ENCODE measurements at places on chromosomes 11 and 22. TPM values are rescaled to one million over a fixed set of nuclear protein-coding genes. Genes with fewer than 3 reads are reported as not detected.

- DNase-seq: peak; percentile 76
Measured at GRCh38 chr22:37186228-37186996, 1.6 kb downstream of the C1QTNF6 start.

- no peak for DNase-seq
Measured at GRCh38 chr11:60887556-60887955, 18.8 kb downstream of the PRPF19 start.

- peak; percentile 11 for DNase-seq
Measured at GRCh38 chr11:5689551-5689983, at the start of gene TRIM22. Gene TRIM22 (plus strand): TSS chr11:5689790. CDS start chr11:5696233, 6,443 bp downstream.

- peak; percentile 30 for DNase-seq
Measured at GRCh38 chr11:64489831-64490441, 101.1 kb upstream of the SLC22A12 start.

DNA sequence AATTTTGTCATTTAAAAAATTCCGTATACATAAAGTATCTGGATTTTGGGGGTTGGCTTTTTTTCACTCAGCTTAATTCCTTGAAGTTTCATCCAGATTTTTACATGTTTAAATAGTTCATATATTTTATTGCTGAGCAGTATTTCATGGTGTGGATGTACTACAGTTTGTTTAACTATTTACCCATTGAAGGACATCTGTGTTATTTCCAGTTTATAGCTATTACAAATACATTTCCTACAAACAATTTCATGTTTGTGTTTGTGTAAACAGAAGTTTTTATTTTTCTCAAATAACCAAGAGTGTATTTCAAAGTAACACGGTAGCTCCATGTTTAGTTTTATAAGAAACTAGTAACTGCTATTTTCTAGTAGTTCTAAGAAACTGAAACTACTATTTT lies 299.7 kb upstream of the ANO3 start:
- DNase-seq: no peak

GRCh38 chr11:72446929-72447769 lies 12.8 kb upstream of the CLPB start:
- DNase-seq: peak; percentile 57

- DNase-seq: no peak
Measured at GRCh38 chr11:9075556-9075955, 15.8 kb downstream of the SCUBE2 start.

- no peak for DNase-seq
Measured at GRCh38 chr22:31177420-31178162, 17.6 kb downstream of the RNF185 start.

Gene COX8A
- polyA plus RNA-seq: 194 TPM

DNA sequence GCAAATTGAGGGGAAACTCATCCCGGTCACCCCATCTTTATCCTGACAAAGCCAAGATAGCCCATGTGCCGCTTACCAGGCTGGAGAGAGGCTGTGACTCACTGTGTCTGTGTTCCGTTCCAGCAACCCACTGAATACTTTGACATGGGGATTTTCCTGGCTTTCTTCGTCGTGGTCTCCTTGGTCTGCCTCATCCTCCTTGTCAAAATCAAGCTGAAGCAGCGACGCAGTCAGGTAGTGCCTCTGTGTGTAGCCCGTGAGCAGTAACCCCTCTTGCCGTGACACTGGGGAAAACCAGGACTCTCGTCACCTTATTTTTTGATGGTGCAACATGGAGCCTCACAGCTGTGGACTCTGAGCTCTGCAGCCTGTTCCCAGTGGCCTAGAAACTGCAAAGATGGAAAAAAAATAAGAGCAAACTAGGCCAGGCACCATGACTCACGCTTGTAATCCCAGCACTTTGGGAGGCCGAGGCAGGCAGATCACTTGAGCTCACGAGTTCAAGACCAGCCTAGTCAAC lies 16.9 kb downstream of the C22orf31 start:
- no peak for DNase-seq

GRCh38 chr11:32311346-32312065 lies 123.8 kb downstream of the WT1 start:
- DNase-seq: no peak

DNA sequence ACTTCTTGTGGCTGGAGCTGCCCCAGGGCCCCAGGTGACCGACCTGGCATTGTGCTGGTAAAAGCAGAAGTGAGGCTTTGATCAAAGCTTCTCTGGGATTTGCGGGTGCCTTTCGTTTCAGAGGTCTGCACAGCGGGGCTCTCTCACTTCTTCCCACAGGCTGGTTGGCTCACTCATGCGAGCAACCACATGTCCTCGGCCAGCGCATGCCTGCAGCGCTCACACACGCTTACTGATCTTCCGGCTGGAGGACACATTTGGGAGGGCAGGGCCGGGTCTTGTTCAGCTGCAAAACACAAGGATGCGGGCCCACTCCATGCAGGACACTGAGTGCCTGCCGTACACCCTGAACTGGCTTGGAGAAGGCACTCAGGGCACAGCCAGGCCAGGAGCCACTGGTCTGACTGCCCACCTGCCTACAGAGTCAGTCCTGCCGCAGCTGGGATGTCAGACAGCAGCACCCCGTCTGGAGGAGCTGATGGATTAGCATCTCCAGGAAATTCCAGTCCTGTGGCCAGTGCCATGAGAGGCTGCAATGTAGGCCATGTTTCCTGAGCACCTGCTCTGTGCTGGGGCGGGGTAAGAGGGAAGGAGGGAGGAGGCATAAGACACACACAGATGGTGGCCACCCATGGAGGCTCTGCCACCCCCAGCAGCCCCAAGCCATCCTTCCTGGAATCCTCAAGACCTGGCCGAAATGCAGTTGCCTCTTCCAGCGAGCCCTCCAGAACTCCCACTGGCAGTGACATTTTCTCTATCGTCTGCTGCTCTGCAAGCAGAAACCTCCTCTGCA lies 1383.2 kb downstream of the BRD1 start:
- no peak for DNase-seq

Gene SHANK3
- polyA plus RNA-seq: 13.6 TPM

GRCh38 chr11:95279921-95280868 lies 49.2 kb upstream of the SESN3 start:
- DNase-seq: no peak

Gene CECR2
- polyA plus RNA-seq: 23.2 TPM

Gene GNG3
- 2.5 TPM for polyA plus RNA-seq

- no peak for DNase-seq
Measured at GRCh38 chr22:46823654-46824053, 61.2 kb downstream of the TBC1D22A start.

Gene NECTIN1
- 41.0 TPM for polyA plus RNA-seq

Gene GUCY1A2
- polyA plus RNA-seq: 2.5 TPM

DNA sequence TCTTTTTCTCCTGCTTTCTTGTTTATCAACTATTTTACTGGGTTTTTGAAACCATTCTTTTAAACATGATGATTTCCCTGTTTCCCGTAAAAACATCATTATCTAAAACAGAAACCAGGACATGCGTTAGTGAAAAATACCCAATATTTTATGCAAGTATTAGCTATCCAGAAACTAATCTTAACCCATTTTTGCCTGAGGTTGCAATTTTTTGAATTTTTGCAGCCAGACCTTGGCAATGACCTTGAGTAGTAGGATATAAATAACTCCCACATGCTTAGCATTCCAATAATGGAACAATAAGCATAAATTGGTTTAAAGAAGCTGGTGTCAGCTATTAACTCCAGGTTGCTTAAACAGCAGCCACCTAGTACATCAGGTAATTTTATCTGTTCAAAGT lies 308.9 kb upstream of the ANO3 start:
- no peak for DNase-seq

Gene C11orf58
- 402 TPM for polyA plus RNA-seq

GRCh38 chr11:66701432-66702240 lies 23.9 kb upstream of the RBM4B start:
- no peak for DNase-seq

DNA sequence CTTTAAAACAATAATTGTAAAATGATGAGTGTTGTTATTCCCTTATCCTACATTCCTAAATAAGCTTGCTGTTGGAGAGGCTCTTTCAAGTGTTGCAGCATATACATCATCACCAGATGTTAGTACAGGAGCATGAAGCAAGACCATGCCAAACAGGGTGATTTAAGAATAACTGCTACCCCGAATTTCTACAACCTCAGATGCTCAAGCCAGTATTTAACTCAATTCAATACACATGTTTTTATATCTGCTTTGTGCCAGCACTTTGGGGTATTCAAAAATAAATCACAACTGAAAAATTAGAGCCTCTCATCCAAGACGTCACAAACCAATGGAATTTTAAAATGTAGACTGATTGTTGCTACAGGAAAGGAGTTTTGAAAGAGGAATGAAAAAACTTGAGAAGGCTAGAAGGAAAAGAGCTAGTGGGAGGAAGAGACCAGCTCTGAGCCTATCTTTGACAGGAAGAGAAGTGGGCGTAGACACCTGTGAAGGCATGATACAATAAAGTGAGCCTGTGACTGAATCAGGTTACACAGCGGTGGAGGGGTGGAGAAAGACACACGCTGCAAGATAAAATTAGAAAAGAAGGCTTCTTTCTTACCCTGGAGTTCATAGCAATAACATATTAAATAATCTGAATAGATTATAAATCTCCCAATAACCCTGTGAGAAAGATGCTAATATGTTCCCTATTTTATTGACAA lies 95.8 kb downstream of the DLG2 start:
- DNase-seq: no peak

DNA sequence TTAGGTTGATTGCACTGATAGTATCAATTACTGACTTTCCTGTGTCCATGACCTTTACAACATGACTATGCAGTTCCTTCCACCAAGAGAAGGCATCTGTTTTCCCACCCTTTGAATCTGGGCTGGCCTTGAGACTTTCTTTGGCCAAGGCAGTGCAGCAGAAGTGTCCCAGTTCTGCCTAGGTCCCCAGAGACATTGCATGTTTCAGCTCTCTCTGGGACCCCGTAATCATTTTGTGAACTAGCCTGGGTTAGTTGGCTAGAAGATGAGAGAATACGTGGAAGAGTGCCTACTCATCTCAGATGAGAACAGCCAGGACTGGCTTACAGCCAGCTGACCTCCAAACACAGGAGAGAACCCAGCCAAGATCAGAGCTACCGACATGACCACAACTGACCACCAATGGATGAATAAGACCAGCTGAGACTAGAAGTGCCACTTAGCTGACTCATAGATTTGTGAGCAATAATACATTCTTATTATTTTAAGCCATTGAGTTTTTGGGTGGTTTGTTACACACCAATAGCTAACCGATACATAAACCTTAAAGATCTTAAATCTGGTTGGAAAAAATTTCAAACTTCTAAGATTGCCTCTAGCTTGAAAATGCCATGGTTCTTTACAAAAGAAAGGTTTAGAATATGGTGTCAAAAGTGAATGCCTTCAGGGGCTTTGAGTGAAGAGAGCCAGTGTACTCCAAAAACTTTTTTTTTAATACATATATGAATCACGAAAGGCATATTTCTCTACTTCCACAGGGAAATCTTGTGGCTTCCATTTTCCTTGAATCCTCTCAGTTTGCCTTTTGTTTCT lies 145.2 kb downstream of the FBXO7 start:
- DNase-seq: no peak

Gene DEFB131B
- 1.4 TPM for polyA plus RNA-seq

DNA sequence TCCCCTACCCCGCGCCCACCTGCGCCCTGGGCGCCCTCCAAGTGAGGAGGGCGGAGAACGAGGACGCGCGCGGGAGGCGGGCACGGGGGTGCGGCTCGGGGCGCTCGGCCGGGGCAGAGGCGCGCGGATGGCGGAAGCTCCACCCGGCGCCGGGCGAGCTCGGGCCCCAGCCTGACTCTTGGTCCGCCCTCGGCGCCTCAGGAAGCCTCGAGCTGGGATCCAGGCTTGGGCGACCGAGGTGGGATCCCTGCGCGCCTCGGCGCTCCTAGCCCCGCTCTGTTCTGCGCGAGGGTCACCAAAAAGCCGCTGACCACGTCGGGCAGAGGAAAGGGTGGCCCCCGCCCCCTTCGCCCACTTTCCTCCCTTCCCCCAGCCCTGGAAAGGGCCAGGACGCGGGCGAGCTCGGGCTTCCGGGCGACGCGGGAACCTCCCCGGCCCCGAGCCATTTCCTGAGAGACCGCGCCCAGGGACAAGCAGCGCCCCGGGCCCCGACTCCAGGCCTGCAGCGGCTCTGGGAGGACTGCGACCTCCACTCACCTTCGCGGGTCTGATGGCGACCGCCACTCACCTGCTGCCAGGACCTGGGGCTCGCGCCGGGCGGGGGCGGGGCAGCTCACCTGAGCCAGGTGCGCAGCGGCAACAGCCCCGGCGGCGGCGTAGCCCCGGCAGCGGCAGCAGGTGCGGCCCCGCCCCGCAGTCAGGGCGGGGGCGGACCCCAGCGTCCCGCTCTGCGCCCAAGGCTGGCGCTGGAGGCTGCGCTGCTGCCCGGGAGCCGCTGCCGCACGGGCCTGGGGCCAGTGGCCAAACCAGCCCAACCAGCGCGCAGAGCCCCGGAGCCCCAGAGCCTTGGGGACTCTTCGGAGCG lies 2.2 kb upstream of the SIGIRR start:
- DNase-seq: no peak

Gene BET1L
- polyA plus RNA-seq: 41.5 TPM

GRCh38 chr22:23184100-23184763 lies 3.9 kb downstream of the BCR start:
- DNase-seq: no peak

DNA sequence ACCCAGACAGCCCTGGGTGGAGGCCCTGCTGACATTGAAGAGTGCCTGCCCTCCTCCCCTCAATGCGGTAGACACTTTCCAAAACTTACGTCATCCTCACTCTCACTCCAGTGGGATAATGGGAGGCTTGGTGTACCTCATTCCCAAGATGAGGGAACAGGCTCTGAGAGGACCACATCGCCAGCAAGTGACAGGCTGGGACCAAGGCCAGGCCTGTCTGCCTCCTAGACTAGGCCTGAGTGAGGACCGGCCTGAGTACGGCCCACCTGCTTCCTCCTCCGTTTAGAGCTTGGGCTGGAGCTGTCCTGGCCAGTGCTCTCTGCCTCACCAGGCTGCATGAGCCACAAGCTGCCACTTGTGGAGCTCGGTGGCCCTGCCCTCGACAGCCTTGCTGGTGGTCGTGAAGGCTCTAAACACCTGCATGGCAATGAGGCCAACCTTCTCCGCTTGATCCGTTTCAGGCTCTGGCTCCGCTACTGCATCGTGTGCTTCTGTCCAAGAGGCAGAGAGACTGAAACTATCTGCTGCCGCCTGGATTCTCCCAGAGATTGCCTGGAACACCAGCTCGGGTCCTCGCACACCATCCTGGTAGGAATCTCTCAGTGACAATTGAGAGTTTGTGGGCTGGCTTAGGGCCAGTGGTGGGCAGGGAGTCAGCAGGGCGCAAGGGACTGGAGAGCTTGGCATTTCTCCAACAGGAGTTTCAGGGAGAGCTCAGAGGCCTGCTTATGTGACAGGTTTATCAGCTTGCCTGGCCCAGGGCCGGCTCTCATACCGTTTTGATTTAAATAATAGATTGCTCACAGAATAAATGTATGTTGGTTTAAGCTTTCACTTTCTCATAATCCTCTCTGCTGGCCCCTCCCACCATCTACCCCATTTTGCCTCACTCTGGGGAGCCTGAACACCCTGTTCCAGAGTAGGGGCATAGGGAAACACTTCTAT lies 9.4 kb downstream of the LRRC75B start:
- no peak for DNase-seq

GRCh38 chr22:37314315-37315074 lies 32.2 kb downstream of the CYTH4 start:
- no peak for DNase-seq

GRCh38 chr11:83456566-83456965 lies 170.4 kb upstream of the CCDC90B start:
- DNase-seq: no peak

GRCh38 chr22:42294034-42294985 lies 23.9 kb upstream of the TCF20 start:
- no peak for DNase-seq
